Peyer's patch (tissue), 4 donors: ENCODE measurements at places on chromosomes 12 and 14. TPM values are rescaled to one million over a fixed set of nuclear protein-coding genes. Genes with fewer than 3 reads are reported as not detected.

The CCDC175 gene
- not detected for total RNA-seq

The PPP2R5C gene
- total RNA-seq = 87.6 TPM

The INHBC gene
- total RNA-seq = not detected

The KRT85 gene
- total RNA-seq = not detected

The CABP1 gene
- total RNA-seq = 0.54 TPM

The GLT8D2 gene
- 6.1 TPM for total RNA-seq

The TMEM52B gene
- not detected for total RNA-seq

The PSMD9 gene
- total RNA-seq = 33.1 TPM

The TRPV4 gene
- 0.27 TPM for total RNA-seq

The AQP2 gene
- total RNA-seq = not detected

The ZFYVE21 gene
- total RNA-seq = 72.6 TPM

The OR6C4 gene
- not detected for total RNA-seq

The SNW1 gene
- 42.9 TPM for total RNA-seq

The OR10P1 gene
- total RNA-seq = not detected

The PLEK2 gene
- 40.3 TPM for total RNA-seq

The RTL1 gene
- not detected for total RNA-seq

The ARMH4 gene
- total RNA-seq = 3.2 TPM

The RAB15 gene
- 22.6 TPM for total RNA-seq

The GALNT6 gene
- total RNA-seq = 31.4 TPM

The HCAR2 gene
- total RNA-seq = not detected

The ARG2 gene
- 47.9 TPM for total RNA-seq

The PLBD1 gene
- 9.9 TPM for total RNA-seq

The KRT78 gene
- not detected for total RNA-seq

The PRICKLE1 gene
- total RNA-seq = 1.1 TPM

The MFAP5 gene
- 35.9 TPM for total RNA-seq

The ANO4 gene
- total RNA-seq = not detected

The NR1H4 gene
- total RNA-seq = 316 TPM

The HIGD1C gene
- not detected for total RNA-seq

The RHOJ gene
- 4.2 TPM for total RNA-seq

The FAM186B gene
- not detected for total RNA-seq

The LYZ gene
- 152 TPM for total RNA-seq

The RFX4 gene
- total RNA-seq = not detected

The BDKRB2 gene
- 17.4 TPM for total RNA-seq

The METTL1 gene
- total RNA-seq = 6.7 TPM

The GDF3 gene
- total RNA-seq = not detected

The SVOP gene
- total RNA-seq = not detected

The DMAC2L gene
- 23.9 TPM for total RNA-seq

The PGAM5 gene
- 45.4 TPM for total RNA-seq

The SERPINA4 gene
- total RNA-seq = not detected

The GPR84 gene
- total RNA-seq = not detected

The HAL gene
- 4.3 TPM for total RNA-seq

The CFAP251 gene
- total RNA-seq = 0.95 TPM

The APOF gene
- total RNA-seq = not detected

The ETV6 gene
- total RNA-seq = 39.4 TPM

The CFL2 gene
- total RNA-seq = 11.5 TPM

The LHX5 gene
- not detected for total RNA-seq

The SIRT4 gene
- 4.3 TPM for total RNA-seq

The PLCZ1 gene
- total RNA-seq = not detected

The SERPINA10 gene
- total RNA-seq = not detected

The KITLG gene
- total RNA-seq = 5.2 TPM

The DPPA3 gene
- not detected for total RNA-seq

The PIWIL1 gene
- total RNA-seq = not detected

The GEMIN2 gene
- total RNA-seq = 16.2 TPM

The SLC39A2 gene
- 1.0 TPM for total RNA-seq

The RIPK3 gene
- total RNA-seq = 57.9 TPM

The KMT2D gene
- total RNA-seq = 161 TPM

The CD27 gene
- 2.8 TPM for total RNA-seq
